BJ (cell line): ENCODE measurements at places on chromosomes 13 and 19. TPM values are rescaled to one million over a fixed set of nuclear protein-coding genes. Genes with fewer than 3 reads are reported as not detected.

ASPDH gene
- not detected in 2 replicates for polyA plus RNA-seq

SWSAP1 gene
- 1.0 TPM in 2 replicates for polyA plus RNA-seq

LRP3 gene
- polyA plus RNA-seq, result 11.5 and 16.1 TPM in 2 replicates

STARD13 gene
- polyA plus RNA-seq, result 18.0 and 21.2 TPM in 2 replicates

WDR62 gene
- 2.1 and 5.3 TPM in 2 replicates for polyA plus RNA-seq

DCLK1 gene
- 0.69 and 1.1 TPM in 2 replicates for polyA plus RNA-seq

DNA sequence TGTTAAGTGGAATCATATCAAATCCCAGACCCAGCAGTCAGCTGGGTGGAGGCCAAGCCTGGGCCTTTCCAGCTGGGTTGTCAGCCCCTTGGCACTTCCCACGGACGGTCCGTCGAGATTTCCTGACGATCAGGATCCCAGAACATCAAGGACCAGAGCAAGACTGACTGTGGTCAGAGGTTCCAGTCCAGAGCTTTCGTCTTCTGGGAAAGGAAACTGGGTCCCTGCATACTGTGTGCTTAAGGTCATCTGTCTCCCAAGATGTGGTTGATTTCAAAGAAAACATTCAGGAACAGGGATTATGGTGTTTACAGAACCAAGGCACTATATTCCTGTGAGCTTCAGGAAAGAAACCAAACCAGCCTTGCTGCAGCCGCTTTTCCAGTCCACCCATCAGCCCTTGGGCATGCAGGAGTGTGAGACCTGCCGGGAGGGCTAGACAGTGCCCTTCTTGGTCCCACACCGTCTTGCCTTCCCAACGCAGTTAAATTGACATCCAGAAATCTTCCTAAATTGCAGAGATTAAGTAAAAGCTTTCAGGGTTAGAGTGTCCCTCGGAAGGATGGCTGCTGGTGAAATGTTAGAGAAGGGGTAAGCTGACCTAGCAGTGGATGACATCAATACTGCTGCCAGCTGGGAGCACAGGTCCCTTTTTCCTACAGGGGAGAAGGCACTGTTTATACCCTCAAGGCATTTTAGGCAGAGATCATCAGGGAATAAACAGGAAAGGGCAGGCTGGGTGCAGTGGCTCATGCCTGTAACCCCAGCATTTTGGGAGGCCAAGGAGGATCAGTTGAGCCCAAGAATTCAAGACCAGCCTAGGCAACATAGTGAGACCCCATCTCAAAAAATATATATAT lies 5.0 kb upstream of the C19orf33 start:
- no peak for DNase-seq

DNA sequence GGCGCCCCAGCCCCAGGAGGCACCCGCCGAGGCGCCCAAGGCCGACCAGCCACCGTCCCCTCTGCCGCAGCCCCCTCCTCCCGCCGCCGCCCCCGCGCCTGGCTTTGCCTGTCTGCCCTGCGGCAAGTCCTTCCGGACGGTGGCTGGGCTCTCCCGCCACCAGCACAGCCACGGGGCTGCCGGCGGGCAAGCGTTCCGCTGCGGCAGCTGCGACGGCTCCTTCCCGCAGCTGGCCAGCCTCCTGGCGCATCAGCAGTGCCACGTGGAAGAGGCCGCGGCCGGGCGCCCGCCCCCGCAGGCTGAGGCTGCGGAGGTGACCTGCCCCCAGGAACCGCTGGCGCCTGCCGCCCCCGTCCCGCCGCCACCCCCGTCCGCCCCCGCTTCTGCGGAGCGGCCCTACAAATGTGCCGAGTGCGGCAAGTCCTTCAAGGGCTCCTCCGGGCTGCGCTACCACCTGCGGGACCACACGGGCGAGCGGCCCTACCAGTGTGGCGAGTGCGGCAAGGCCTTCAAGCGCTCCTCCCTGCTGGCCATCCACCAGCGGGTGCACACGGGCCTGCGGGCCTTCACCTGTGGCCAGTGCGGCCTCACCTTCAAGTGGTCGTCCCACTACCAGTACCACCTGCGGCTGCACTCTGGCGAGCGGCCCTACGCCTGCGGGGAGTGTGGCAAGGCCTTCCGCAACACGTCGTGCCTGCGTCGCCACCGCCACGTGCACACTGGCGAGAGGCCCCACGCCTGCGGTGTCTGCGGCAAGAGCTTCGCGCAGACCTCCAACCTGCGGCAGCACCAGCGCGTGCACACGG lies 2.6 kb upstream of the NAT14 start:
- no peak for DNase-seq

DNA sequence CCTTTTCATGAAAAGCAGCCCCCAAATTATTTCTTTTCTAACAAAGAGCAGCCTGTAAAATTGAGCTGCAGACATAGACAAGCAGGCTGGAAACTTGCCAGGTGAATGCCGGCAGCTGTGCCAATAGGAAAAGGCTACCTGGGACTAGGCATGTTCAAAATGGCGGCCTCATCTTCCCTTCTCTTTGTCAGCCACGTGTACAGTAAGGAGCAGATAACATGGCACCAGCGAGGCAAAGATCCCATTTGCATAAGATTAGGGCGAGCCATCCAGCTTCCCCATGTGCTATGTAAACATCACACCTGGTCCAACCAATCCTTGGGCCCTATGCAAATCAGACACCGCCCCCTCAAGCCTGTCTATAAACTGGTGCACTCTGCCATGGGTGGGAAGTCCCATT lies 31.2 kb upstream of the CACNA1A start:
- no peak for DNase-seq

DNA sequence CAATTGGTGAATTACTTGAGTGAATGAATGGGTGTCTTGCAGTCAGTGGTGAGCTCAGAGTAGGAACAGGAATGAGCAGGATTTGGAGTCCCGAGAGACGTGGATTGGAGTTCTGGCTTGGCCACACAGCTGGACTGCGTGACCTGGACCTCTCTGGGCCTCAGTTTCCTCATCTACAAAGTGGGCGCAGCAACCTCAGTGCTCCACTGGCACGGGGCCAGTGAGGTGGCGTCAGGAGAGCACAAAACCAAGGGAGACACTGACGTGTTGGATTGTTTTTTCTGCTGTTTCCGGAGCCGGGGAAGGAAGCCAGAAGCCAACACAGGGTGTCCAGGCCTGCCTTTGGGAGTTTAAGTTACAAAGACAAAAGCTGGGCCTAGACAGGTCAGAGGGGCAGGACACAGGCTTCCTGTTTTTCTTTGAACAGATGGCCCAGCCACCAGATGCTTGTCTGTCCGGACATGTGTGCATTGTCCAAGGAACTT lies 6.5 kb upstream of the DOCK6 start:
- DNase-seq, result no peak

DNA sequence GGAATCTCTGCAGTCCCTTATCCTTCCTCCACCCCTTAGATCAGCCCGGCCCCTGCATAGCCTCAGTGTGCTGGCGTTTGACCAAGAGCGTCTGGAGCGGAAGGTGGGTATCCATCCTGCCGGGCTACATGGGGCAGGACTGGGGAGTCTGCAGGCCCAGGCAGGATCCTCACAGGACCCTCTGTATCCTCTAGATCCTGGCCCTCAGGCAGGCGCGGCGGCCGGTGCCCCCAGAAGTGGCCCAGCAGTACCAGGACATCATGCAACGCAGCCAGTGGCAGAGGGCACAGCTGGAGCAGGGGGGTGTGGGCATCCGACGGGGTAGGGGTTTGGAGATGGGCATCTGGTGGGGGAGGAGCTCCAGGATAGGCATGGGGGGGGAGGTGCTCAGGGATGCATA lies 8.9 kb downstream of the PODNL1 start:
- DNase-seq, result no peak

DNA sequence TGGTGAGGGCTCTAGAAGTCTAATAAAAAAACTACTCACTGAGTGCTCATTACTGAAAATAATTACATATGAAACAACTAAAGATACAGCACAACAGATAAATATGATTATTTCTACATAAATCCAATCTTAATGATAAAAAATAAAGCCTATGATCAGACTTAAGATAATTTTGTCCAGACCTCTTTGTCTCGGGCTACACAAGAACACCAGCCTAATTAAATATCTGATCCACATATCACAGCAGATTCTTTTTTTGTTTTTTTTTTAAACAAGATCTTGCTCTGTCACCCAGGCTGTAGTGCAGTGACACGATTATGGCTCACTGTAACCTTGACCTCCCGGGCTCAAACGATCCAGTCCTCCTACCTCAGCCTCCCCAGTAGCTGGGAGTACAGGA lies 30.3 kb upstream of the SMAD9 start:
- DNase-seq, result no peak

DNA sequence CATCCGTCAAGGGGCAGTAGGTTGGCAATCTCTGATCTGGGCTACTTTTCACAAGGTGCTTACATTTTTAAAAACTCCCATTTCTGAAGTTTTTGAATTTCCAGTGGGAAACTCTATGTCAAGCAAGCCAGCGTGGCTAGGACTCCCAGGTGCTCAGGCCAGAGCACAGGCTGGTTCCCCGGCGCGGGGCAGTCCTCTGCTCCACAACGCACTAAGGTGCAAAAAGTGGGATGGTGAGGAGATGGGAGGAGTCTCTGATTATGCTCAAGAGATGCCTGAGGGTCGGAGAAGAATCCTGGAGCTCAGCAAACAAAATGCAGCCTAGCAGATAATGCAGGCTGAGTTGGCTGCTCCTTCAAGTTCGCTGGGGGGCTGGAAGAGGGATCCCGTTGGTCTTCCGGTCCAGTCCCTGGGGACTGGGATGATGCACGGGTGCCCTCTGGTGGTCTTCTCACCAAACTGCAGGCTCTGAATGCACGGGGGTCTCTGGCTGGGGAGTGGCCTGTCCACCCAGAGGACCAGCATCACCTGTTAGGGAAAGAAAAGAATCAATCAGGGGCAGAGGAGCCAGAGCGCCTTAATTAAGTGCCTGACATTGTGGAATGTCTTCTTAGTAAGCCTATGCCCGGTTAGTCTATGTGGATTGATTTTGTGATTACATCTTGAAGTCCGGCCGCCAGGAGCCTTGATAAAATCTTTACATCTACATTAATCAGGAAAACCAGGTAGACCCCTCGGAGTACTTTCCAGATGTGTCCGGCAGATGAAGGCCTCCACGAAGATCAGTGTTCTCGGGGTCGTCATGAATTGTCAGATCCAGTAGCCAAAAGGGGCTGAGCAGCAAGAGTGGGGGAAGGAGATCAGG lies 244.4 kb upstream of the MAB21L1 start:
- no peak for DNase-seq

DNA sequence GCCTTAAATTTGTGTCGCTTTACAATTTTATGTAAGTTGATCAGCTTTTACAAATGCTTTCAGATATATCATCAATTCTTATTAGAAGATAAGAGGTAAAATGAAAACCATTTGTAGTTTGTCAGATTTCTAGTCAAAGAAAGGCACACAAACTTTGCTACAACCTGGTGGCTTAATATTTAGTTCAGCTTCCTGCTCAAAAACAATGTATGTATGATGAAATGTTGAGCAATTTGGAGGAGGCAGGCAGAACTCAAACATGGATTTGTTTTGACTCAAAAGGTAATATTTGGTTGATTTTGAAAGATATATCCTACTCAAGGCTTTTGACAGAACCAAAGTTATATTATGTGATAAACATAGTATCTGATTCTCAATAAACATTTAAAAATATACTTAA lies 24.2 kb downstream of the NEK5 start:
- DNase-seq, result no peak

DNA sequence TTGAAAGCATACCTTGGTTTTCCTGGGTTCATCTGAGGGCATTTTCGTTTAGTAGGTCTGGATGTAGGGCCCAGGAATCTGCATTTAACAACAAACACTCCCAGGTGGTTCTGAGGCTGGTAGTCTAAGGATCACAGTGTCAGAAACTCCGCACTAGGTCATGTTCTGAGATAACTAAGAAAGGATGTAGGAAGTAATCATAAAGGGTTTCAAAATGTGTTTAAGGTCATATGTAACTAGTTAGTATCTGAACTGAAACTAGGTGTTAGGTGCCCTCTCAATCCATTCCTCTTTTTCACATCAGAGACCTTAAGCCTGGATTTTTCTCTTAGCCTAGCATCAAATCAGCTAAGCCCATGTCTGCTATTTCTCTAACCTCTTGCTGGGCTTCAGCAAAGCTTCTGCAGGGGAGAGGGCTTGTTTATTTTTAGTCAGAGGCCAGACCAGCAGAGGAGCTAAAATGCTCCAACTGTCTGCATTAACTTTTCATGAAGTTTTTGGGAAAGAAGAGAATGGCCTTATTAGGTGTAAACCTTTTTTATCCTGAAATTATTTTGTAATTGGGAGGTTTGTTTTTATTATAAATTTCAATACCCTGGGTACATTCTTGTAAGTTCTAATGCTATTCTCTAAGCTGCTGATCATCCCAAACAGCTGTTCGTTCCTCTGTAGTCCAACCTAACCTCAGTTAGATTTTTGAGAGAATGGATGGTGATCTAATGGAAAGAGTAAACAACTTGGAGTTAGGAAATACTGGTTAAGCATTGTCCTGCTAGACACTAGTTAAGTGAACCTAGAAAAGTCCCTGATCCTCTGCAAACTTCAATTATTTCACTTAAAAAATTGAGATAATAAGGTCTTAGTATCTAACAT lies 262.8 kb upstream of the RFC3 start:
- no peak for DNase-seq

- no peak for DNase-seq
Measured at GRCh38 chr13:49939321-49939720, 3.2 kb upstream of the SPRYD7 start.

DNA sequence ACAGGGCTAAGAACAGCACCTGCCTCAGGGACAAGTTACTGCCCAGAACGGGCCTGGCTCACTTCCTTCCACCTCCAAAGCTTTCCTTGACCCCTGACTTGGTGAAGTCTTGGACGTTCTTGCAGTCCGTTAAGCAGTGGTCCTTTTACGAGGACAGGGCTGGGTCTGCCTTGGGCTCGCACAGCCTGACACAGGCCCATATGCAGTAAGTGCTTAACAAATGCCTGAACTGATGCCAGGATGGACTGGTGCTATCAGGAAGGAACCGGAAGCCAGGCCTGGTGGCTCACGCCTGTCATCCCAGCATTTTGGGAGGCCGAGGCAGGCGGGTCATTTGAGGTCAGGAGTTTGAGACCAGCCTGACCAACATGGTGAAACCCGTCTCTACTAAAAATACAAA lies 1.8 kb upstream of the PLK5 start:
- DNase-seq, result no peak

DNA sequence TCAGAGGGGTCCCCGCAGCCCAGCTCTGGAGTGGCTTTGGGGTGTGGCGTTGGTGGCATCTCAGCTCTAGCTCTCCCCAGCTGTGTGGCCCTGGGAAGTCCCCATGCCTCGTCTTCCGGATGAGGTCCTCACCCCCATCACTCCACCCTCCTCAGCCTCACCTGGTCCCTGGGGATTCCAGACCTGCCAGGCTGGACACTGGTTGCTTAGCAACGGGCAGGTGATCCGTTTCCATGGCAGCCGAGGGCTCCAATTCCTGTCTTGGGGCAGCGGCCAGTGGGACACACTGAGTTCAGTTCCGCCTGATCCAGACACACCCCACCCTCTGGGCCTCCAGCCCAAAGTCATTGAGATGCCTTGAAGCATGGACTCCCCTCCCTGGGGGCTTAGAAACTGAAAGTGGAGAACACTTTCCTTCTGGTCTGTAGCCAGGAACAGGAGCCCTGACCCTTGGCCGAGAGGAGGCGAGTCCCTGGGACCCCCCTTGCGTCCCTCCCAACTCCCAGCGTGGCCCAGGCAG lies 7.7 kb upstream of the MISP start:
- no peak for DNase-seq
